ENCODE measurements at places on chromosomes 7 and 10.

GRCh38 chr10:95650232-95650631 is 6.3 kb downstream of the ALDH18A1 start:
- no peak for DNase-seq

- DNase-seq = no peak
These were observed 19.9 kb downstream of the SCRN1 start for GRCh38 chr7:29969738-29970137.

GRCh38 chr10:128024426-128024825 is 101.8 kb downstream of the MKI67 start:
- DNase-seq = peak; percentile 37

DNA sequence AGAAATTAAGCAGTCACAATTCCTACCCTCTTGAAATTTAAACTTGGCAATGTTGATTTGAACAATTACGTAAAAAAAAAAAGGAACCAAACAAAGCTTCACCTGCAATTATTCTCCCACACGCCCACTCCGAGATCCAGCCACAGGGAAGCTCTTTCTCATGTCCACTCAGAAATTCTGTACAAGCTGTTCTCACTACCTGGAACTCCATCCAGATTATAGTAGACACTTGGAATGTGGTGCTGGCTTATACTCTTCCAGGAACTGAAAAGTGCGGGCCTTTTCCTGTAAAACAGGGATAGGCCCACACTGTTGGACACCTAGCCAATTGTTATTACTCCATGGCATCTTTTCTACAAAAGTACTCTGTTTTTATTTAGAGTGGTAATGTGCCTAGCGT is 20.3 kb upstream of the TOMM7 start:
- DNase-seq = peak; percentile 2

GRCh38 chr10:1210667-1211066 is 154.5 kb downstream of the WDR37 start:
- peak; percentile 32 for DNase-seq

DNA sequence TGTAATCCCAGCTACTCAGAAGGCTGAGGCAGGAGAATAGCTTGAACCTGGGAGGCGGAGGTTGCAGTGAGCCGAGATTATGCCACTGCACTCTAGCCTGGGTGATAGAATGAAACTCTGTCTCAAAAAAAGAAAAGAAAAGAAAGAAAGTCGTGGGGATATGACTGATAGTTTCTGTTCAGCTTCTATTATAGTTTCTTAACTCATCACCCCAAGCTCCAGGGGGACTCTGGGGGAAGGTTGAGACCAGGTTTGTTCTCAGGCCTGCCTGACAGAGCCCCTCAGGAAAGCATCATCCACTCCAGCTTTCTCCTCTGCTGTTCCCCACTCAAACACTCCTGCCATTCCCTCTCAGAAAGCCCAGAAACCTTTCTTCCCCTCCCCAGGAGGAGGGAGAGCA is 542.4 kb upstream of the GALNT17 start:
- DNase-seq = no peak

DNA sequence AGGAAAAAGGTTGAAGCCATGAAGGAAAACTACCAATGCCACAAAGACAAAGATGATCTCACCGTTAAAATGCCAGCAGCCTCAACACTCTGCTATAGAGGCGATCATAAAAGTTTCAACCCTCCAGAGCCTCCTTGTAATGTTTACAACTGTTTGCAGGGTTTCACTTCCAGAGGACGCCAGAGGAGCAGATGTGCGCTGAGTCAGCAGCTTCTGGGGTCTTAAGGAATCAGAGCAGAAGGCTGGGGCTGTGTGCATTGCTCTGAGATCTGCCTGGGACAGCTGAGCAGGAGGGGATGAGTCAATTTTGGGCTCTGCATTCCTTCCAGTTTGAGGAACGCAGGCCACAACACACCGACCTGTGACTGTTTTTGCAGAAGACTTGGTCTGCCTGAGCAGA is 98.3 kb downstream of the TMEM130 start:
- peak; percentile 96 for DNase-seq

DNA sequence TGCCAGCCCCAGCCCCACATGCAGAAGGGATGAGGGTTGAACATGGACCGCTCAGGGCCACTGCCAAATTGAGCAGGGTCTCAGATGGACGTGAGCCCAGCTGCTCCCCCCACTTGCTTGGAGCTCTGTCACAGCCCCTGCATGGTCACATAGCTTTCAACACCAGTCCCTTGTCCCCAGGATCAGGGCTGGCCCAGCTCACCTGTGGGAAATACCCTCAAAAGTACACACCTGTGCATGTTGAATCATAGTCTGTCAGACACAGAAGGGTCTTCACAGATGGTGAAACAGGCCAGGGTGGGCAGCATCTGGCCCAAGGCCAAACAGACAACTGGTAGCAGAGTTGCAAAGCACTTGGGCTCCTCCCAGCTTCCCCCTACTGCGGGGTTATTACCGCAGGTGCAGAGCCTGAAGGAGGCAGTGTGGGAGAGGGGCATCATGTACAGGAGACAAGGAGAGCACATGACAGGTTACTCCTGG is 77.6 kb upstream of the UNC5B start:
- DNase-seq = peak; percentile 54

GRCh38 chr10:44761076-44761475 is 150.1 kb upstream of the TMEM72 start:
- no peak for DNase-seq

GRCh38 chr10:71572962-71573361 is 146.6 kb downstream of the C10orf105 start:
- no peak for DNase-seq

DNA sequence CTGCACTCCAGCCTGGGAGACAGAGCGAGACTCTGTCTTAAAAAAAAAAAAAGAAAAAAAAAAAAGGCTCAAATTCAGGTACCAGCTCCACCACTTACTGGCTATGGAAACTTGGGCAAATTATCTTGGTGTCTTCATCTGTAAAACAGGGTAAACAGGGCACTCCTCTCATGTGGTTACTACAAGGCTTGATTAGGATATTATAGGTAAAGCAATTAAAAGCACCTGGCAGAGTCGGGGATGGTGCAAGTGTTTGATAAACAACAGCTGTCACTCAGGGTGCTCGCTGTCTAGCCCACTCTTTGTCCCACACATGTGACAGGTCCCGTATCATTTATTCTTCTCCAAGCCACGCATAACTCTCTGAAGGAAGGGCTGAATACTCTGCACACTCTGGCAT is 96.9 kb downstream of the SORBS1 start:
- no peak for DNase-seq

- DNase-seq = no peak
These were observed 296.4 kb downstream of the ADARB2 start for GRCh38 chr10:1440897-1441296.

DNA sequence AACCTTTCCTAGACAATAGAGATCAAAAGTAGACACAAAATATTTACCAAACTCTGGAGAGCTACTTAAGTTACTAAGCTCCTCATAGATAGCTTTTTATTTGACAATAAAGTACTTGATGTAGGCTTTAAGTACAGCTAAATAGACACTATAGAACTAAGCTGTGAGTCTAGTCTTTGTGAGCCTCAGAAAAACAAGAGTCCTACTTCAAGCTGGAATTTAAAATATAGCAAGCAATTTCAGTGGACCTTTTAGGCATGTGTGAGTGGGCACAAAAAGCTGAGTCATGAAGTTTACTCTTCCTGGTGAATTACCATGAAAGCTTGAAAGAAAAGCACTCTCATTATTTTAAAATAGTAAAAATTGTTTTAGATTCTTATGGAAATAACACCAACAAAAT is 76.1 kb downstream of the ADD3 start:
- DNase-seq = no peak

GRCh38 chr7:157476201-157476600 is 139.4 kb downstream of the DNAJB6 start:
- no peak for DNase-seq

- DNase-seq = no peak
These were observed 4.3 kb downstream of the MYO1G start for GRCh38 chr7:44974549-44974948.

GRCh38 chr7:7324698-7325097 is 142.4 kb downstream of the C1GALT1 start:
- no peak for DNase-seq

DNA sequence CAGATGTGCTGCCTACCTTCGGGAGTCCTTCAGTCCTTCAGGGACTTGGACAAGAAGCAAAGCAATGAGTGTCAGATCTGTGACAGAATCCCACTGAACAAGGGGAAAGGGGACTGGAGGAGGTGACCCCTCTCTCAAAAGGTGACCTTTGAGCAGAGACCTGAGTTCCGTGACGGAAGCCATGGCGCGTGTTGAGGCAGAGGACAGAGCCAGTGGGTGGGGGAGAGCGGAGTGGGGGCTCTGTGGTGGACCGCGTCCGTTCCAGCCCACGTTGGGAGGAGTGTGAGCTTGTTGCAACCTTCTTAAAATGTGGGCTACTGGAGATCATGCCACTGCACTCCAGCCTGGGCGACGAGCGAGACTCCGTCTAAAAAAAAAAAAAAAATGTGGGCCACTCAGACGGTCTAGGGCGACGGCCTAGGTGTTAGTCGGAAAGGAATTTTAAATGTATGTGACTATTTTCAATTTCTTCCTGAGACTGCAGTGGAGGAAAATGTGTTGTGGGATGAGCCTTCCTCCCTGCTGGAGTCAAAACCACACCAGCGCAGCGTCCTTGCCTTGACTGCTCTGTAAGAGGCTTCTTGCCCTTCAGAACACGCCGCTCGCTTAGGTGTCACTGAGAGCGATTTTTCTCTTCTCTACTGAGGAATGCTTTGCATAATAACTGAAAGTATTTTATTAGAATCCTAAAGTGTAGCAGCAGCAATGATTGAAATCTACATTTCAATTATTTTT is 272.7 kb downstream of the CELF2 start:
- DNase-seq = no peak

GRCh38 chr10:96720422-96721206 is at the start of gene PIK3AP1:
Gene PIK3AP1 (minus strand): TSS chr10:96720514. CDS start chr10:96720394, 120 bp downstream.
- DNase-seq = peak; percentile 69

DNA sequence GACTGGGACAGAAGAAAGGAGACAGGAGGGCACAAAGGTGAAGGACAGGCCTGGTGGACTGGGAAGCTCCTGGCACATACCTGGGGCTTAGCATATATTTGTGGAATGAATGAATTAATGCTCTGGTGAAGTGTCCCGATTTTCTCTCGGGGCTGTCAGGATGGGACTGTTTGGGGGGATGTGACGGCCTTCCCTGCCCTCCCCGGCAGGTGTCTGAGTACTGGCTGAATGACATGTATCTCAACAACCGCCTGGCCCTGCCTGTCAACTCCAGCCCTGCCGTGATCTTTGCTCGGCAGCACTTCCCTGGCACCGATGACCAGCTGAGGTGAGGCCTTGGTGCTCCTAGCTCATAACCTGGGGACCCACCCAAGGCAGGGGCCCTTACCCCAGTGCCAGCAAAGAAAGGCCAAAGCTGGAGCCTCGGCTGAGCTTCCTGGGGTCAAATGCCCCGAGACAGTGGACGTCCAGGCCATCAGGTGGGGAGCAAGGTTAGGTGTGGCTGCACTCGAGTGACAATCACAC is 6.5 kb downstream of the CHAT start:
- peak; percentile 49 for DNase-seq

DNA sequence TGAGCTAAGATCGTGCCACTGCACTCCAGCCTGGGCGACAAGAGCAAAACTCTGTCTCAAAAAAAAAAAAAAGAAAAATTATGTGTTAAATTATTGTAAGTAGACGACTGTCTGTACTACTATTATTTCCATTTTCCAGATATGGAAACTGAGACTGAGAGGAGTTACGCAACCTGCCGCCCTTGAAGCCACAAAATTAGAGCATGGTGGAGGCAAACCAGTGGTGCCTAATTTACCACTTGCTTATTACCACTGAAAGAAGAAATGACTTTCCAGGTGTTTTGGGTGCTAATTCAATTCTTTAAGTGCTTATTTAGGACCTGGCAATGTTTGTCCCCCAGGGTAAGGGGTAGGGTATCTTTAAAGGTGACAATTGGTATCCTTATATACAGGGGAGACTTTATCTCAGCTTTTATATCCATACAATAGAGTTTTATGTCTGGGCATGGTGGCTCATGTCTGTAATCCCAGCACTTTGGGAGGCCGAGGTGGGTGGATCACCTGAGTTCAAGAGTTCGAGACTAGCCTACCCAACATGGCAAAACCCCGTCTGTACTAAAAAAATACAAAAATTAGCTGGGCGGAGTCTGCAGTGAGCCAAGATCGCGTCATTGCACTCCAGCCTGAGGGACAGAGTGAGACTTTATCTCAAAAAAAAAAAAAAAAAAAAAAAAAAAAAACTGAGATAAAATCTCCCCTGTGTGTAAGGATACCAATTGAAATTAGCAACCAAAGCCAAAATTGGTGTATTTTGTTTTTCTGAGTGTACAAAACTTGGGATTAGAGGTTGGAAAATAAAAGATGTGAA is 16.6 kb upstream of the CAMK1D start:
- no peak for DNase-seq

GRCh38 chr7:25389489-25390106 is 161.3 kb upstream of the NPVF start:
- no peak for DNase-seq

- DNase-seq = no peak
These were observed 35.3 kb downstream of the ABCB5 start for GRCh38 chr7:20650782-20651181.

- peak; percentile 76 for DNase-seq
These were observed 51.8 kb downstream of the CAV1 start for GRCh38 chr7:116576350-116577319.

DNA sequence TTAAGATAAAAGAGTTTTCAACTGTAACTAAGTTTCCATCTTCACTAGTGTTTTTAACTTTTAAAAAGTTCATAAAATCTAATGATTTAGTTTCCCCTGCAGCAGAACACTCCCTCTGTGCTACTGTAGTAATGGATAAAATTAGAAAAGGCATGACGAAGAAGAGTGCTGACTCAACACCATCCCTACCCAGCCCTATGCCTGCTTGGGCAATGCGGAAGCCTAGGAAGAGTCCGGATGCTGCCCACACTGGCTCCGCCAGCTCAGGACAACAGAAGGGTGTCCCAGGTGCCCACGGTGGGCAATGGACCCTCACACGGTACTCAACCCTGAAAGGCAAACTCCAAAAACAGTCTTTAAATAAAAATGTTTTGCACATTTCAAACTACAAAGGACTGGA is 118.2 kb downstream of the LARP4B start:
- no peak for DNase-seq

DNA sequence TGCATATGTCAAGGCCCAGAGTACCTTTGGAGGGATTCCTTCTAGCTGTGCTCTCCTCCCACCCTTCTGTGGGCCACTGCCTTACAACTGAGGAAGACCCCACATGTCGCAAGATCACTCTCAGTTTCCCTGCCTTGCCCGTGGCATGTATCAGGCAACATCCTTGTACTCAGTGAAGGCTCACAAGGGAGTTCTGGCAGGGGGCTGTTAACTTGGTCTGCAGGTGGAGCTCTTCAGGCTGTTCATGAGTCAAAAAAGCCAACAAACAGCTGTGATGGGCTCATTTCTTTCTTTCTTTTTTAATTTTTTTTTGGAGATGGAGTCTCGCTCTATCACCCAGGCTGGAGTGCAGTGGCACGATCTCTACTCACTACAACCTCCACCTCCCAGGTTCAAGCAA is 513.0 kb upstream of the ANKRD30A start:
- DNase-seq = no peak

Data from islet precursor cell (in vitro differentiated cells).